ENCODE measurements at places on chromosomes 3 and 15.

DNA sequence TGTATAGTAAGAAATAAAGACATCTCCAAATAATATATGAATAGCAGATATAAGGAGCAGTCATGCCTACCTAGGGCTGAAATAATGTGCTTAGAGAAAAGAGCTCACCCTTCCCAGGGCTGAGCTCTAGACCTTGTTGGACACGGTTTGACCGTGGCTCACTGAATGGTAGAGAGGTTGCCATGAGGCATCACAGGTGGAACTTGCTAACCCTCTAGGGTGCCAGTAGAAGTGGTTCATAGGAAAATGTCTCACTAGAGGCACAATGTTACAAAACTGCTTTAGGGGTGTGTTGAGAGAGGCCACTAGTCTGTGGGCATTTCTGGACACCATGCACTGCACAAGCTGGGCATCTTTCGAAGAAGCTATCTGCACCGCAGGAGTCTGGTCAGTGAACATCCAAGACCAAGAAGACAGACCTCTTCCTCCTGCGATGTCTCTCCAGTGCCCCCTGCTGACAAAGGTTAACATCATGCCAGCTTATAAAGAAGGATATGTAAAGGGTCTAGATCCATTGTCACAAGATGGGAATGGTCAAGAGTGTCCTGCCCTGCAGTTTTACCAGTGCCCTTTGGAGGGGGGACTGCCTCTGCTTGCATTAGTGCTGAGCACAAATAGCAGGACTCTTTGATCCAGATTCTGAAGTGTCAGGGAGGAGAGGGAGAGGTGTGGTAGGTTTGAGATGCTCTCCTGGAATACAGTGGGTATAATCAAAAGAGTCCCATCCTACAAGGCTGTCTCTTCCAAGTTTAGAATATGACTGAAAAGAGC is 266.8 kb downstream of the ZNF385D start:
- peak; percentile 71 for DNase-seq

DNA sequence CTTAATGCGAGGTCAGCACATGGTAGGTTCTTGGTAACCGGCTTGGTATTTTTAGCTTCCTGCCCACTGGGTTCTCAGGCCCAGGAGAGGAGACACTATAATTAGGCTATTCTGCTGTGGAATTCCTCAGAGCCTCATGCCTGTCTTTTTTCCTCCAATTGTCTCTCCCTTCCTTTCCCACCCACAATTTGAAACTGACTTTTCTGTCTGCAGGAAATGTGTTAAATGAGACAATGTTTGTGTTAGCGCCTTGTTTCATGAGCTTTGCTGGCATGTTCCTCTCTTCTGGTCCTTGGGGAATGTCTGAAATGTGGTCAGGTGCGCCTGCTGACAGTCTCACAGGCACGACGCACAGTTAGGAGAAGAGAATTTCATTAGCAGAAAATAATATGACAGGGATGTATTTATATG is 223.6 kb upstream of the CTNNB1 start:
- DNase-seq: no peak

DNA sequence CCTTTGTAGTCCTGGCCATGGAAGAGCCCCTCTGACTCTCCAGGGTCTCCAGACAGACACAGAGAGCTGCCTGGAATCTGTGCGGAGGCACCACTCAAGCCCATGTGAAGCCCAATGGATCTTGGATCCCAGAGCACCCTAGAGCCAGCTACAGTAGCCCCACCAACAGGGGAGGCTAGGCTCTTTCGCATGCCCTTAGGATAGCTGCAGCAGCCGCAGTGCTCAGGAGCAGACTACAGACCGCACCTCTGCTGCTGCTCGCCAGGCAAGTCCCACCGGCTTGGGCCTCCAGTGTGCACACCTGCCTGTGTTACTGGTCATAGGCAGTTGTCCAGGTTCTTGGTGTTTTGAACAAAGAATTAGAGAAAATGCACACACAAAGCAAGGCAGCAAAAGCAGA is 131.6 kb downstream of the SPATA16 start:
- DNase-seq: no peak

GRCh38 chr3:129341331-129342141 is 62.9 kb downstream of the HMCES start:
- DNase-seq: peak; percentile 21

- DNase-seq: no peak
Observed at GRCh38 chr3:186949281-186949982, 19.1 kb downstream of the ST6GAL1 start.

DNA sequence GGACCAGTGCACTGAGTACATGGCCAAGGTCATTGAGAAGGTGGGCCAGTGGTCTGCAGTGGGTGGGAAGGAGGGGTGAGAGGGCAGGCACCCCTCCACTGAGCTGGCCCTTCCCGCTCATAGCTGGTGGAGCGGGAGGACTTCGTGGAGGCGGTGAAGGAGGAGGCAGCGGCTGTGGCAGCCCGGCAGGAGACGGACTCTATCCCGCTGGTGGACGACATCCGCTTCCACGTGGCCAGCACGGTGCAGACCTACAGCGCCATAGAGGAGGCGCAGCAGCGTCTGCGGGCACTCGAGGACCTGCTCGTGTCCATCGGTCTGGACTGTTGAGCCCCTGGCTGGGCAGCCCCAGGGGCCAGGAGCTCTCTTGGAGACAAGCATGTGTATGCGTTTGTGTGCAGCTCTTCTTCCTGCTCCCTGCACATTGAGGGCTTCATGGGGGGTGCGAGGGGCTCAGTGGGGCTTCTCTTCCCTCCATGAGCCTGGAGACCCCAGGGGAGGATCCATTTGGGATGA is 7.5 kb downstream of the ABTB1 start:
- no peak for DNase-seq

- DNase-seq: no peak
Observed at GRCh38 chr3:171959532-171960089, 79.8 kb upstream of the FNDC3B start.

- DNase-seq: no peak
Observed at GRCh38 chr15:40389824-40390595, 7.5 kb downstream of the KNSTRN start.

DNA sequence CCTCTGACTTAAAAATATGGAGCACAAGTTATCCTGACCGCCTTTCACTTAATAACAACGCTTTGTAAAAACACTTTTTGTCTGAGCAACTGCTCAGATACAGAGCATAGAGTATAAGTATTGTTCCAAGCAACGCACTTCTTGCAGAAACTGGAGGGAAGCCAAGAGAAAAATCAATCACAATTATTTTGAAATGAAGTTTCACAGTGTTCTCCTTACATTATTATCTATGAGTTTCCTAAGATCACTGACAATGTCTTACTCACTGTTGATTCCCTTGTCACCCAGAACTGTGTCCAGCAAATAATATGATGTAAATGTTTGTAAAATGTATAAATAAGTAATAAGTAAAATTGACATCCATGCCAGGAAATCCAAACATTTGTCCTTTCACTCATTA is 184.6 kb upstream of the GPR149 start:
- DNase-seq: no peak

- DNase-seq: no peak
Observed at GRCh38 chr15:49428409-49429095, 5.5 kb downstream of the FGF7 start.

GRCh38 chr3:173065543-173065981 is 75.5 kb downstream of the SPATA16 start:
- no peak for DNase-seq

- no peak for DNase-seq
Observed at GRCh38 chr3:152499791-152500385, 231.2 kb downstream of the MBNL1 start.

DNA sequence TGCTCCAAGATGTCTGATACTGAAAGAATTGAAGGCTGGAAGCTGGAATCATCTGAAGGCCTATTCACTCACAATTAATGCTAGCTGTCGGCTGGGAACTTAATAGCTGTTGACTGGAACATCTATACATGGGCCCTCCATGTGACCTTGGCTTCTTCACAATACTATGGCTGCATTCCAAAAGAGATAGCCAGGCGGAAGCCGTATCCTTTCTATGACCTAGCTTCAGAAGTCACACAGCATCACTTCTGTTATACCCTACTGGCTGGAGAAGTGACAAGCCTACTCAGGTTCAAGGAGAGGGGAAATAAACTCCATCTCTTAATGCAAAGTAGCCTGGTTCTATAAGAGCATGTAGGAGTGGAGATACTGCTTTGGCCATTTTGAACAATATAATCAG is 50.9 kb upstream of the SPRED1 start:
- DNase-seq: no peak

DNA sequence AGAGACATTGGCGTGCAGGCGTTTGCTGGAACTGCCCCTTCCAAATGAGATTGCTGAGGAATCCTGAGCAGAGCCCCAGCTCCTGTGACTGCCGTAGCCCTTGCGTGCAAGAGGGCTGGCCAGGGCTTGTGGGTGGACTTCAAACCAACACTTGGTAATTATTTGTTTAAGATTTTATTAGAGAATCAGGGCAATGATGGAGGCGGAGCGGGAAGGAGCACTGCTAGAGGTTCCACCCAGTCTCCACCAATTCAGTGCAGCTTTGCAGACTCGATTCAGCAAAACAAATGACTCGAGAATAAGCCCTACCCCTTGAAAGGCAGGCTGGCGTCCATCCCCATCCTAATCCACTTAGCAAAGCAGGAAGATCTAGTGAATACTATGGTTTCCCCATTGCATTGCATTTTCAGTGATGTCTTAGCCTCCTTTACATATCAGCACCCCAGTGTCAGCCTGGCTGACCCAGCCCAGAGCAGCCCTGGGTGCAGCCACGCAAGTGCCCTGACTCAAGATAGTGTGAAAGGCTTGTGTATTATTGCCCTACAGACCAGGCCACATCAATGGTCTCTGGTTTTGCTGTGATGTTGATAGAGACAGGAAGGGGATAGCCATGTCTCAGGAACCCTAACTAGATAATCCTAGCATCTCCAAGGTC is 26.0 kb downstream of the GLDN start:
- no peak for DNase-seq

GRCh38 chr15:92915766-92916435 is 15.8 kb downstream of the CHD2 start:
- no peak for DNase-seq

- DNase-seq: no peak
Observed at GRCh38 chr15:73879426-73879825, 6.1 kb downstream of the TBC1D21 start.

DNA sequence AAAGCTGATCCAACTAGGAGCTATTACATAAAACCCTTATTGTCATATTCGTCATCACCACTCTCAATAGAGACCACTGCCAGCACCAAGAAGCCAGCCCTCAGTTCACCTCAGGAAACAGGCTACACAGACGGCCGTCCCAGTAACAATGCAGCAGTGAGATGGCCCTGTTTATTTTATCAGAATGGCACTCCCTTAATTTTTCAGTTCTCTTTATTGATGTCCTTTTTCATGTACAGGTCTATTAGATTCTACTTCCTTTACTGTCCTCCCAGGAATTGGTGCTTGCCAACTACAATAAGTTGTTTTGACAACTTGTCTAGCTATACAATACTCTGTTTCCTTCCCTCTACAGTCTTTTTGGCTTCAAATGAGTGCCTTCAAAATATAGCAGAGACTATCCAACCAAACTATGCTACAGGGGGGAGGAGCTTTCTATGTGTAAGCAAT is 272.5 kb downstream of the ZBTB20 start:
- no peak for DNase-seq

- no peak for DNase-seq
Observed at GRCh38 chr3:28951772-28952556, 328.9 kb upstream of the RBMS3 start.

DNA sequence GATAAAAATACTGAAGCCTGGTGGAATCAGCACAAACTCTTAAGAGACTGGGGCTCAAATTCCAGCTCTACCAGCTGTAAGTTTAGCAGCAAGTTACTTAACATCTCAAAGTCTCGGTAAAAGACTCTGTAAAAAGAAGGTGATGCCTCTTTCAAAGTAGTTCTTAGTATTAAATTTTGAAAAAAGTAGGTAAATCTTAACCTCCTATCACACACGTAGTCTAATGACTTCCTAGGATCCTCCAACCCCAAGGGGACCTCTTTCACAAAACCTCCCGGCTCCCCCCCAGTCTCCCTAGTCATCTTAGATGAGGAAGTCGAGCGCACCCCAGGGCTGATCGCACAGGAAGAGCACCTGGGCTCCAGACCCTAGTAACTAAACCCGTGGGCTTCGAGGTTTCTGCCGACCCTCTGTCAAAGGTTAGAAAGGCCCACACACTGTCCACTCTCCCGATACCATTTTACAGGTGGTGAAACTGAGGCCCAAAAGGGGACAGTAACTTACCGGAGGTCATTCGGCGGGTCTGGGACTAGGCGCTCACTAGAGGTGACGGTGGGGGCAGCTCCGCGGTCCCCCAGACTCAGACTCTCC is 427 bp downstream of the MBD4 start:
- DNase-seq: no peak

- peak; percentile 0 for DNase-seq
Observed at GRCh38 chr3:21668012-21668411, 83.0 kb downstream of the ZNF385D start.

- DNase-seq: no peak
Observed at GRCh38 chr15:44596511-44597010, 59.6 kb downstream of the EIF3J start.

DNA sequence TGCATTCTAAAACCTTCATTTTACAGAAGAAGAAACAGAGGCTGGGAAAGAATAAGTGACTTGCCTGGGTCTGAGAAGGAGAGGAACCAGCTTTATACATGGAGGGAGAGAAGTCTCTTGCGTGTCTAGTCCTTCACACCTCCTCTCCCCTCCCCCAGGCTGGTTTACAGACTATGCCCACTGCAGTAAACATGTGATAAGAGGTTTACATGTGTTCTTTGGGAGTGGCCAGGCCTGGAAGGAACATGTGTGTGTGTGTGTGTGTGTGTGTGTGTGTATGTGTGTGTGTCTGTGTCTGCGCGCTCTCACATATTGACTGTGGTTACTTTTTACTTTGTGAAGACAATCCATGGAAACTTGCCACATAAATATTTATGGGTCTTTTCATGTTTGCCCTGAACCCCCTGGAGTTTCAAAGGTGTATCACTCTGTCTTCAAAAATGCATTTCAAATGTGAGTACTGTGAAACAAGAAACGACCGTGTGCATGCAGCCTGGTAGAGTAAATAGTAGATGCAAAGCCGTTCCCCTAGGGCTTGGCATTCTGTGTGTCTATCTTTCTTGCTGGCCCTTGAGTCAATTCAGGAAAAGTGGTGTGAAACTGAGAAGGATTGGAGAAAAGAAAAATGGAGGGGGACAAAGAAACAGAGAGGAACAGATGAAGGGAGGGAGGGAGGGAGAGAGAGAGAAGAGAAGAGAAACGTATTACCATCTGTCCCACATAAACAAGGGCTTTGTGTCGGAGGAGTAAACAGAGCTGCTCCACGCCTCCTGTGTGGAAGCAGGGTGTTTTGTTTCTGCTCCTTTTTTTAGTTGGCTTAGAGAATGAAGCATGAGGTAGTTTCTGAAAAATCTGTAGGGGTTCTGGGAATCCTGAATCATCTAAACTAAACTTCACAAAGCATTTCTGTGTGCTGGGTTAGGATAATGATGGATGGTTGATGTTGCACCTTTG is 51.7 kb downstream of the CLDN11 start:
- DNase-seq: peak; percentile 61

DNA sequence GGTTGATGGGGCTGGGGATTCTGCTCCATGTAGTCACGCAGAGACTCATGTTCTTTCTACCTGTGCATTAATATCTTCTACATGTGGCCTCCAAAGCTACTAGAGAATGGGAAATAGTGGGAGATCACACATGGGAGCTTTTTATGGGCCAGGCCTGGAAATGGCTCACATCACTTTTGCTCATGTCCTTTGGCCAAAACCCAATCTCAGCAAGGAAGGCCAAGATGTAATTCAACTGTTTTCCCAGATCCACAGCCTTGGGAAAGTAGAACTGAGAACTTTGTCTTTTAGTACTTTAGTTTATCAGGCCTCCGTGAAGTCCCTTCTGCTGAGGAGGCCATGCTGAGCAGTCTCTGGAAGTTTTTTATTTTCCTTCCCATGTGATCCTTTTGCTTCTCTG is 73.2 kb upstream of the SLC4A7 start:
- no peak for DNase-seq
